ENCODE measurements at places on chromosomes 1 and 21.

- DNase-seq: no peak
These were observed 52.3 kb upstream of the RAB4A start for GRCh38 chr1:229218612-229219025.

DNA sequence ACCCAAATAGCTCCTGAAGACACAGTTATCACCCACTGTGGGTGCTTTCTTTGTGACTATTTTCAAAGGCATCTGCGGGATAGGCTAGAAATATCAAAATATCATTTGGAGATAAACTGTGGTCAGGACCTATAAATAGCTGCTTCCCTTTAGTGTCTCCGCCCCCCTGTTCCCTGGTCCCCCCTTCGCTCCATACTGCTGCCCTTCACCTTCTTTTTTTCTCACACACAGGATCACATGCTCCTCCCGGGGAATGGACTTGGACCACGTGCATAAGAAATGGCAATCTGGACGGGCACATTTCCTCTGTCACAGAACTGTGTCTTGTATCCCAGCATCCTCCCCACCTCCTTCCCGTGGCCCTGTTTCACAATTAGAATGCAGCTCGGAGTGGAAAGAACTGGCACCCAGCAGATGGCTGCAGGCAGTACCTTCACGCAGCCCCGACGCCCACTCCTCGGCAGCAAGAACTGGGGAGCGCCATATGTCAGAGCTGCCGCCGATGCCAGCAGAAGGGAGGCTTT lies 68.8 kb upstream of the SSX2IP start:
- peak; percentile 30 for DNase-seq

GRCh38 chr1:94345148-94345721 lies 73.0 kb upstream of the ABCD3 start:
- DNase-seq: no peak

DNA sequence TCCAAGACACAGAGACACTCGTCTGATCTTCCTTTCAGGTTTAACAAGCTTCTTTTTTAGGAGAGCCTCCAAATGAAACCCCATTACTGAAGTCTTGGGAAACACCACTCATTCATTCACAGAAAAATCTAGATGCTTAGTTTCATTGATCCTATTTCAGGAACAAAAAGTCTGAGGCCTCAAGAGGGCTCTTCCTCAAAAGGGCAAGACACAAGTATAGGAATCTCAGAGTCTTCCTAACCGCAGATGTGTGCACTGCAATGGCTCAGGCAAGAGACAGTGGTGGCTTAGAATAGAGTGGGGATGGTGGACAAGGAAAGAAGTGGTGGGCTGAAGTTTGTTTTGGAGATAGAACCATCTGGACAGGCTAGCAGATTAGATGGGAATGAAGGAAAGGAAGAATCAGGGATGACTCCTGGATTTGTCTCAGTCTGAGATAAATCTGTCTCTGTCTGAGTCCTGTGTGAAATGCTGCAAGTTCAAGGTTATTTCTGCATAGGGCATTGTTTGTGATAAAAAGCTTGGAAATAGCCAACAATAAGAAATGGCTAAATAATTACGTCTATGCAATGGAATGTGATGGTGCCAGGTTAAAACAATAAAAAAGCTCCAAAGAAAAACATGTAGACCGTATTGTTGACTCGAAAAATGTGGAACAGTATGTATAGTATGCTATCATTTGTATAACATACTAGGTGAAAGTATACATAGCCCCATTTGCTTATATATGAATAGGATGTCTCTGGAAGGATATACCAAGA lies 8.9 kb upstream of the CTSE start:
- no peak for DNase-seq

DNA sequence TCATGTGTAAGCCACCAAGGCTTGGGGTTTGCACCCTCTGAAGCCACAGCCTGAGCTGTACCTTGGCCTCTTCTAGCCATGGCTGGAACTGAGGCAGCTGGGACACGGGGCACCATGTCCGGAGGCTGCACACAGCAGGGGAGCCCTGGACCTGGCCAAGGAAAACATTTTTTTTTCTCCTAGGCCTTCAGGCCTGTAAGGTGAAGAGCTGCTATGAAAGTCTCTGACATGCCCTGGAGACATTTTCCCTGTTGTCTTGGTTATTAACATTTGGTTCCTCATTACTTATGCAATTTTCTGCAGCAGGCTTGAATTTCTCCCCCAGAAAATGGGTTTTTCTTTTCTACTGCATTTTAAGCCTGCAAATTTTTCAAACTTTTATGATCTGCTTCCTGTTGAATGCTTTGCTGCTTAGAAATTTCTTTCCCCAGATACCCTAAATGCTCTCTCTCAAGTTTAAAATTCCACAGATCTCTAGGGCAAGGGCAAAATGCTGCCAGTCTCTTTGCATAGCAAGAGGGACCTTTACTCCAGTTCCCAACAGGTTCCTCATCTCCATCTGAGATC lies 295.8 kb downstream of the LTN1 start:
- DNase-seq: no peak

DNA sequence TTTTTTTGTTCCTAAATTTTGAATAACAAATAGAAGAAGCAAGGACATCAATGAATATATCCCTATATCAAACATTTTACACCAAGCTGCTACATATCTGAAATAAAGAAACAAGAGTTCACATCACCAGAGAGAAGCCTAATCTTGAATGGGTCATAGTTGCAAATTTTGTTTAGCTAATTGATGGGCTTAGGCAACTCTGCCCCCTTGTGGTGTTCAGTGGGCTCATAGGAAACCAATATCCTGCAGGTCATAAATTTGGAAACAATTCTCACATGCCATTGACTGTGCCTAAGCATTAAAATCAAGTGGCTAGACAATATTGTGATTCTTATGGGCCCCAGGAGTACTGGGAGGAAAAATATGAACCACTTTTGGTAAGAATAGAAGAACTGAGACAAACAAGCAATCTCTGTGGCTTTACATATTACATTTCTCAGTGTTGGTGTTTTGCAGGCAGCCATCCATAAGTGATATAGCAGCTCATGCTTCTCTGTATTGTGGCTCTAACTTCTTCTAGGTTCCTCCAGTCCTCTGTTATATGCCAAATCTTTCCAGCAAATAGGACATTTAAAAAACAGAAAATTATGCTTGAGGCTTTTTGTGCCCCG lies 1262.8 kb upstream of the PRMT6 start:
- peak; percentile 46 for DNase-seq

- no peak for DNase-seq
These were observed 5.0 kb downstream of the KDM5B start for GRCh38 chr1:202802998-202803932.

- peak; percentile 39 for DNase-seq
These were observed 26.4 kb downstream of the KCNA10 start for GRCh38 chr1:110492573-110492972.

GRCh38 chr21:44279354-44280260 lies 6.1 kb upstream of the AIRE start:
- DNase-seq: no peak

DNA sequence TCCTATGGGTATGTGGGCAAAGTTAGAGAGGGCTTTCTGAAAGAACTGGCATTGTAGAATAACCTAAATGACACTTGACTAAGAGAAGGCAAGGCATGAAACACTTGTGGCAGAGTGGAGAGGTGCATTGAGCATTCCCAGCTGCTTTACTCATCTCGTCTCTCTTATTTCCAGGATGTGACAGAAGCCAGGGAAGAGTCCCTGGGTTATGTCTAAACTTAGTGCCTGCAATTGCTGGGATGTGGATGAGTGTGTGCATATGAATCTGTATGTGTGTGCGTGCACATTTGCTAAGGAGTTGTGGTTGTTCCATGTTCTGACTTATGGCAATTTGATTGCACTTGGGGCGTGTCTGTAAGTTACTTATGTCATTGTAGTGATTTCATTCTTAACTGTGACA lies 1326.5 kb upstream of the B3GALT2 start:
- DNase-seq: no peak

- no peak for DNase-seq
These were observed 162.4 kb upstream of the PTBP2 start for GRCh38 chr1:96559181-96559580.

GRCh38 chr1:202811296-202812175 lies 782 bp downstream of the PCAT6 start:
- DNase-seq: peak; percentile 15

- no peak for DNase-seq
These were observed 135.2 kb upstream of the TIAM1 start for GRCh38 chr21:31479222-31479621.

- no peak for DNase-seq
These were observed 318.5 kb upstream of the C1orf174 start for GRCh38 chr1:4218619-4219018.

DNA sequence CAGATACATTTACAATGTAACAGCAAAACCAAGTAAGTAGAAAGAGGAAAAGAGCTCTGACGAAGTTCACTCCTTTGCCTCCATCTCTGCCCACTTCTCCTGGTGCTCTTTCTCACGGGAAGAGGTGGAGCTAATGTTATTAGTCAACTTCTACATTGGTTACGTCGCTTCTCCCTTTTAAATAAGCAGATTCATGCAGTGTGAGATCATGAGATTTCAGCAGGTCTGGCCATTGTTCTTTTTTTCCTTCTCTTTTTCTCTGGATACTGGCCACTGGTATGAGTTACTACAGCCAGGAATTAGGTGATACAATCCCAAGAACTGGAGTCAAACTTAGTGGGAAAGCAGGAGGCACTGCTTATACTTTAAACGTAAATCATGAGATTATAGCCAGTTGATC lies 207.1 kb downstream of the AKT3 start:
- no peak for DNase-seq

DNA sequence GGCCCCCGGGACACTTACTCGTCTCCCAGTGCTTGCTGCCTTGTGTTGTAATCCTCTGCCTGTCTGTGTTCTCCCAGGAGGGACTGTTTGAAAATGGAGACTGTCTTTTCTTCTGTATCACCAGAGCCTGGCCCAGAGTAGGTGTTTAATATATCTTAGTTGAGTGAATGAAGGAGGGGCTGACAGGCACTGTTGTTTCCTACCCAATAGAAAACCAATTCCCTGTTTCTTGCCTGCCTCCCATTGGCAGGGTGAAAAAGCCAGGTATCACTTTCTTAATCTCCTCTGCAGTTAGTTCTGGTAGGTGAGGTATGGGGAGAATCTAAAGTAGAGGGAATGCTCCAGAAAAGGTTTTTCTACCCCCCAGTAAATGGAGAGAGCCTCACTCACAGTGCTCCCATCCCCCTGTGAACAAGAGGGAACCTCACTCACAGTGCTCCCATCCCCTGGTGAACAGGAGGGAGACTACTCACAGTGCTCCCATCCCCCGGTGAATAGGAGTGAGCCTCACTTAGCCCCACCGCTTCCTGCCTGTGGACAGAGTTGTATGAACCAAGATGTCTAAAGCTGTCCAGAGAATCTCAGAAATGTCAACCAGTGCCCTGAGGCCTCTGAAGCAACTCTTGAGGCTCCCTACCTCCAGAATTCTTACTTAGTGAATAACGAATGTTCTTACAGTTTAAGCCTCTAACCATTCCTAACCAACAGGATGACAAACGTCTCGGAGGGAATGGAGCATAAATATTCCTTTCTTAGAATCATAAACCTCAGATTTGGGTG lies at the start of gene GJA5:
Gene GJA5 (minus strand): TSS at position 122 of the 780 bp plus-strand sequence. CDS start 1,364 bp downstream, outside the sequence.
- no peak for DNase-seq

Measured in body of pancreas (tissue), 4 donors.